ENCODE measurements at places on chromosomes 2 and 18.

DNA sequence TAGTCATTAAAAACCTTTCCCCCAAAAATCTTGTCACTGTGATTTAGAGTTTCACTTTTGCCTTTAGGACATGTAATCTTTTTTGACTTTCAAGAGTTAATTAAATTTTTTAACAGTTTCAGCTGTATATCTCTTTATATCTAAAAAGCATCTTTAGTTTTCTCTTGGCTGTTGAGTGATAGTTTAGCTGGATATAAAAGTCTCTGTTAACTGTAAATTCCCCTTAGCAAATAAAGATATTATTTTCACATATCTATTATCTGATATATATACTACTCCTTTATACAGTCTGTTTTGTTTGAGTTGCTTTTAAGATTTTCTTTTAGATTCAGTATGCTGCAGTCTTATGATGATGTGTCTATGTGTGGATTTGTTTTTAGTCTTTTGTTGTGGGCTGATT lies 98.9 kb upstream of the CNGA3 start:
- DNase-seq: no peak

DNA sequence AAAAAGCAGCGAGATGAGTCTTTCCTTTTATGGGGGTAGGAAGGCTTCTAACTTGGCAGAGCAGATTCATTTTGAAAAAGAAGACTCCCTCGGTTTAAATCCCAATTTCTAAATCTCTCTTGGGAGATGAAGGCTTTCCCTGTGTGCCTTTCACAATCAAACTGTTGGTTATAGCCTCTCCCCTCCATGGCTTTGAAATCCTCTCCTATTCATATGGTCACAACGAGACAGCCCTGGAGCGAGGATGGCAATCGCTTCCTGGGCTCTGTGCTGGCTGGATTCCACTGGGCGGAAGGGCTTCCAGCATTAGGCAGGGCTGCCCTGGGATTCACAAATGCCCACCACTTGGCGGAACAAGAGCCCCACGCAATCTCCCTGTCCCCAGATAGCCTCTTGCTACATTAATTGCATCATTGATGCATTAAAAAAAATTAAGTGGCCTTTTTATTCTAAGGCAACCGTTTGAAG lies 1.6 kb downstream of the CAVIN2 start:
- DNase-seq: no peak

- DNase-seq: no peak
Measured at GRCh38 chr2:151070253-151070652, 191.4 kb downstream of the RBM43 start.

GRCh38 chr2:85095094-85095493 lies 38.1 kb upstream of the TCF7L1 start:
- DNase-seq: no peak

- no peak for DNase-seq
Measured at GRCh38 chr2:230046491-230046890, 22.2 kb downstream of the SLC16A14 start.

GRCh38 chr2:238244151-238244550 lies 4.3 kb upstream of the HES6 start:
- no peak for DNase-seq

DNA sequence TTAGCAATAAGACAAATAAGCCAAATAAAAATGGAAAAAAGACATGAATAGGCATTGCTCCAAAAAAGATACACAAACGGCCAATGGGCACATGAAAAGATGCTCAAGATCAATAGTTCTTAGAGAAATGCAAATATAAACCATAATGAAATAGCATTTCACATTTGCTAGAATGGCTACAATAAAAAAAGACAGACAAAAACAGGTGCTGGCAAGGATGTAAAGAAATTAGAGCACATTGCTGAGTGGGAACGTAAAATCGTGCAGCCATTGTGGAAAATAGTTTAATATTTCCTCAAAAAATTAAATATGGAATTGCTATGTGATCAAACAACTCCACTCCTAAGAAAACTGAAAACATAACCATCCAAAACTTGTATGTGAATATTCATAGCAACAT lies 160.0 kb upstream of the SPATS2L start:
- no peak for DNase-seq

GRCh38 chr2:151905963-151906632 lies 77.9 kb upstream of the ARL5A start:
- DNase-seq: no peak

- no peak for DNase-seq
Measured at GRCh38 chr2:40814616-40815015, 362.7 kb upstream of the SLC8A1 start.

DNA sequence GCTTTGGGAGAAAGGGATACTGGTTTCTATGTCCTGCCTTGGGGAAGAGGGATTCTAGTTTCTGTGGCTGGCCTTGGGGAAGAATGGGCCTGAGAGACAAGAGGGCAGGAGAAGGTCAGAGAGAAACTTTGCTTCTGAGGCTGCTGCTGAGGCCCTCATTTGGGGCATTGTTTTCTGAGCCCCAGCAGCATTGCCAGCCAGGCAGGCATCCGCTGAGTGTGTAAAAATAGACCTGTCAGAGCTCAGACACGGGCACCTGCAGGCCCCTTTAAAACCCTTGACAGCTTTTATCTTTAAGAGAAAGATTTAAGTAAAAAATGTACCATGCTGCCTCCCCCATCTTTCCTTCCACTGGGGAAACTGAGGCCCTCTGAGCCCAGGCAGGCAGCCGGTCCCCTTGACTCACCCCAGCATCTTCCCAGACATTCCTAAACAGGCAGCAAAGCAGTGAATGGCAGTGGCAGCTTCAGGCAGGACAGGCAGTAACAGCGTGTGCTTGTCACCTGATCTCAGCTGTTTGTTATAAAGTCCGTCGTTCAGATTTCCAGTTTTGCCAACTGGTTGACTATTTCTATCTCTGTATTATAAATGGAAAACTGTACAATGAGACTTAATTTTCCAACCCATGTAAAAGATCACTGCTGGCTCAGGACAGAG lies 27.6 kb downstream of the MLPH start:
- DNase-seq: no peak

GRCh38 chr18:6205706-6206105 lies 209.0 kb downstream of the L3MBTL4 start:
- no peak for DNase-seq

DNA sequence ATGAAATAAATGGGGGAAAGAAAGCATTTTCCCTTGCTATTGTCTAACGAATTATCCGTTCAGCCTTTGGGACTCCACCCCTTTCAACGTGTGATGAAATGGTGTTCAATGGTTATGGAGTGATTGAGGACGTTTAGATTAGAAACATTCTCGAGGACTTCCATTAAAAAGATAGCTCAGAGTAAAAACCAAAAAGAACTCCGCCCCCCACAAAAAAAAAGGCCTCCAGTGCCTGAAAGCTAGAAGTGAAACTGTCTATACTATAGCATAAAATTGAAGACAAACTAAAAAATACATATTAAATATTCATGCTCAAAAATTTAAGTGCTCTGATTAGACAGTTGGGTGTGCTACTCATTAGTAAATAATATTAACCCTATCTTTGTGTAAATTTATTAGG lies 3.0 kb upstream of the ZNF516 start:
- DNase-seq: no peak

GRCh38 chr2:64760128-64760527 lies 106.4 kb upstream of the SERTAD2 start:
- DNase-seq: no peak

DNA sequence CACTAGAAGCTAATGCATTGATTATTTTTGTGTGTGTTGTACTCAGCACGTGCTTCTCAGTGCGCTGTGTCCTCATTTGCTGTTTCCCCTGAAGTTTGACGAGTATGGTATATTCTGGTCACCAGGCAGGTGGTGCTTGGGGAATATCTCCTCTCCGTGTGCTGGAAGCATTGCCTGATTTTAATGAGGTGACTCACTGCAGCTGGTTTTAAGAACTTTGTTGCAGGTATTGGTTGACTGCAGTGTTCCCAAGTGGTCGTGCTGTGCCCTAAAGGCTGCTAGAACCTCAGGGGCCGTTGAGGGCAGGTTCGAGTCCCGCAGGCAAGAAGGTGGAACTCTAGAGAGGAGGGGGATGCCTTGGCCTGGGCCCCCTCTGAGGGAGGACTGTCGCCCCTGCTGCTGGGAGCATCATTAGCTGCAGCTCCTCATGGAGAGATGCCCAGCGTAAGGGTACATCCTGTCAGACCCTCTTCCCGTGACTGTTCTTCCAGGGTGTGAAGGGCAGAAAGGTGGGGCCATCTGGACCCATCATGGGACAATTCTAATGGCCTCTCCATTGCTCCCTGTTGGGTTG lies 82.6 kb downstream of the AGAP1 start:
- no peak for DNase-seq

GRCh38 chr18:12048827-12049175 lies 44.8 kb upstream of the ANKRD62 start:
- DNase-seq: no peak

- no peak for DNase-seq
Measured at GRCh38 chr18:50687491-50687890, 127.6 kb downstream of the MAPK4 start.

- DNase-seq: no peak
Measured at GRCh38 chr2:68044099-68044498, 18.7 kb downstream of the C1D start.

DNA sequence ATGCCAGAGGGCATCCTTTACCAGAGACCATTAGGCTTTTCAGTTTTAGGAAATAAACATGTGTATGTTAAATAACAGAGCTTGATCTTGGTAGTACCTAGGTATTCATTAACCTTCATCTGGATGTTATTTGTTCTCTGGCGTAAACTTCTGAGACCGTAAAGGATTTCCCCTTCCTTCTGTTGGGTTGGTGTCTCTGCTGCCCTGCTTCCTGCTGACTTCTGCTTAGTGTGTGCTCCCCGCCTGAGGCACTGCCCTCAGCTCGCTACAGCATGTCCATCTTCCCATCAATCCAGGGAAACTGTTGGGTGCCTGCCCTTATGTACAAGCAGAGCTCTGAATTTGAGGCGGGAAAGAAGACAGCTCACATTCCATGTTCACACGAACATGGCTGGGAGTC lies 177.9 kb downstream of the TPGS2 start:
- no peak for DNase-seq

DNA sequence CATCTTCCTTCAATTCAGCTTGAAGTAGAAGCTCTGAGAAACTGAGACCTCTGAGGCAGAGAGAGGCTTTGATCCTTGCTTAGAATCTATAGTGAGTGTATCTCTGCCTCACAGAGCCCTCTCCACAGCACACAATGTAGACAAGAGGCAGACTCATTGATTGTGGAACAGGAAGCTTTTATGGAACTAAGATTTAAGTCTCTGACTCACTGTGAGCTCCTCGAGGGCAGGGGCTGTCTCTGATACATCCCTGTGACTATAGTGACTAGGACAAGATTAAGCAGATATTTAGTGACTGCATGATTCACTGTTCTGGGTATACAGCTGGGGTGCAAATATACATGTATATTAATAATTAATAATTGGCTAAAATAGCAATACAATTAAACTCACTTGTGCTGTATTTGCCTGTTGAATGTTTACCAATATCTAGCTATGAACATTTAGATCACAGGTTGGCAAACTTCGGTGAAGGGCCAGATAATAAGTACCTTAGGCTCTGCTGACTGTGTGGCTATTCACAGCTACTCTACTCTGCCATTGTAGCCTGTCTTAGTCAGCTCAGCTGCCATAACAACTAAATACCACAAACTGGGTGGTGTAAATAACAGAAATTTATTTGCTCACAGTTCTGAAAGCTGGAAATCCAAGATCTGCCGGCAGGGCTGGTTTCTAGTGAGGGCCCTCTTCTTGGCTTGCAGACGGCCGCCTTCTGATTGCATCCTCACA lies 54.4 kb downstream of the ARHGEF4 start:
- no peak for DNase-seq

DNA sequence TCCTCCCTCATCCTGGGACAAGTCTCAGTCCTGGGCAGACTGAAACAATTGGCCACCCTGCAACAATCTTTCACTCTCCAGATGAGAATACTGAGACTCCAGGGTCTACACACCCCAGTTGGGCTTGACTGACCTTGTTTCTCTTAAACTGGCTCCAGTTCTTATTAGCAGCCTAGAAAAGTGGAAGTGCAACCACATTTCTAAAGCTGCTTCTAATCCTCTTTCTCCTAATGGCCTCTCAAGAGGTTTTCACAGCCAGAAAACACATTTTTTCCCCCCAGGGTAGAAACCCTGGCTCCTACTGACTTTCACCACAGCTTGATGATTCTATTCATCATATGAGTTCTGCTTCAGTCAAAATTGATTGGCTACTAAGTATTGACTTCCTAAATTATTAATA lies 45.8 kb downstream of the SLC4A5 start:
- DNase-seq: no peak

DNA sequence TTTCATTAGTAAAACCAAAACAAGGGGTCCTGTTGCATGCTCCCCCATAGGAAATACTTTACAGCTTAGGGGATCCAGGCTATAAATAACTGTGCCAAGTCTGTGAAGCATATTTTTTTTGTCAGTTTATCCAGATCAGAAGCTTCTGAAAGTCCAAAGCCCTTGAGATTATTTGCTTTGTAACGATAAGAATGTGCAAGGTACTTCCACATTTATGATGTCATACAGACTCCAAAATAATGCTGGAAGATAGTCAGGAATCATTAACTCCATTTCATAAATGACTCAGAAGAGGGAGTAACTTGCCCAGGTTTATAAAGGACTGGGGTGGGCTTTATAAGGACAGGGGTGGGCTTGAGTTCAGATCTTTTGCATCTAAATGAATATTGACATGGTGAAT lies 29.3 kb downstream of the RDH14 start:
- DNase-seq: no peak

- no peak for DNase-seq
Measured at GRCh38 chr2:152701198-152701597, 16.1 kb downstream of the PRPF40A start.

DNA sequence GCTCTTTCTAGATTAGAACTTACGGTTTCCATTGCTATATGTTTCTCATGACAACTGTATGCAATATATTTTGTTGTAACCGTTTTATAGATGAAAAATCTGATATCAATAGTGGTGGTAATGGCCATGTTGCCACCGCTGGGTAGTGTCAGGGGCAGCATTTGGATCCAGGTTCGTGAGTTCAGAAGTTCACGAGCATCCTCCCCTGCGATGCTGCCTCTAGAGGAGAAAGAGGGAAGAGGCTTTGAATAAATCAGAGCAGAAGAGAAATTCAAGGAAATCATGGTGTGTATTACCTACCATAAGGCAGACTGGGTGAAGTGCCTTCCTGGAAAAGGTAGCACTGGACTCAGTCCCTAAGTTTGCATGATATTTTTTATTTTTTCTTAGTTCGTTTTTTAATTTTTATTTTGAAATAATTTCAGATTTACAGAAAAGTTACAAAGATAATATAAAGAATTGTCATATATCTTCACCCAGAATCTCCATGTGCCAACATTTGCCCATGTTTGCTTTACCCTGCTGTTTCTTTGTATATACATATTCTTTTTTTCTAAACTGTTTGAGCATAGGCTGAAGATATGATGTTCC lies 3.3 kb upstream of the ZBTB7C start:
- no peak for DNase-seq

- DNase-seq: no peak
Measured at GRCh38 chr2:118292991-118293390, 204.7 kb downstream of the INSIG2 start.
